ENCODE measurements at places on chromosomes 4 and X.

DNA sequence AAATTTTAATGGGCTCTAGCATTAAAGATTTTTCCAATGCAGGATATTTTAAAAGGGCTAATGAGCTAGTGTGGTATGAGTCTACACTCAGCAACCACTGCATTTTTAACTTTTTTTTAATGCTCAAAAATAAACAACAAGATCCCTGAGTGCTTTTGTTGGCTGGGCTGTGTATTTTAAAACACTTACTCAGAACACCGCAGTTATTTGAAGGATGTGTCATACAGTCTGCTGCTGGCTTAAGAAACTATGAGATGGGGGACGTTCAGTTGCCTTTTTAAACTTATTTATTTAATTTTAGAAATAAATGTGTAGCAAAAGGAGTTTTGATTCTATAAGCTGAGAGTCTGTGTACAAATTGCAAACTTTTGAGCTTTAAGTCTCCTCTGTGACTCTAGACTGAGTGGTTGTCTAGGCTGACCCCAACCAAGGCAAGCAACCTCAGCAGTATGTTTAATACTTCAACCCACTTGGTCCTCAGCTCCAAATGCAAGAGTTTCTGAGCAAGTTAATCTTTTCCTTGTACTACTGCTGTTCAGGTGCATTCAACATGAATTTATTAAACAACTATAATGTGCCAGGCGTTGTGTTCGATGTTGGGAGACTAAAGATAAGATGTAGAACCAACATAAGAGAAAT lies 278.6 kb upstream of the DIPK2B start:
- DNase-seq = no peak

DNA sequence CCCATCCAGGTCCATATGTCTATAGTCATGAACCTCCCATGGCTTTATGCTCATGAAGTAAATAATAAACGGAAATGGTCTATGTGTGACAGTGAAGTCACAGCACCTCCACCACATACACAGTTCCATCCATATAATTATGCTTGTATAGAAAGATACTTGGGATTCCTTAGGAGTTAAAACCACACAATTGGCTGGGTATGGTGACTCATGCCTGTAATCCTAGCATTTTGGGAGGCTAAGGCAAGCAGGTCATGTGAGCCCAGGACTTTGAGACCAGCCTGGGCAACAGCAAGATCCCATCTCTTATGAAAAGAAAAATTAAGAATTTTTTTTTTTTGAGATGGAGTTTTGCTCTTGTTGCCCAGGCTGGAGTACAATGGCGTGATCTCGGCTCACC lies 55.6 kb upstream of the RBM47 start:
- no peak for DNase-seq

- no peak for DNase-seq
Measured at GRCh38 chrX:100895365-100896075, 21.4 kb upstream of the NOX1 start.

- DNase-seq = no peak
Measured at GRCh38 chr4:126018274-126018673, 703.5 kb downstream of the FAT4 start.

DNA sequence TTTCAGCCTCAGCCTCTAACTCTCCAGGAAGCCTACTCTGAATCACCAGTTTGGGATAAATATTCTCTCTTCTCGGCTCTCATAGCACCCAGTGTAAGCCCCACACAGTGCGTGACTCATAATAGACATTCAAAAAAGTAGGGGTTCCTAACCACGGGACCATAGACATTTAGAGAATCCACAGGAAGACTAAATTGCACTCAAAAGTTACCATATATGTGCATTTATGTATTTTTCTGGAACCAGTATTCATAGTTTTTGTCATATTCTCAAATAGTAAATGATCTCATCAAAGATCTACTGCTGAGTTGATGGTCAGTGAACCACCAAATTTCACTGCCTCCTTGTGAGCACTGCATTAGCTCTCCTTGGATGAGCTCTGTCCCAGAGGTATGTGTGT lies 625.7 kb downstream of the SMARCA1 start:
- no peak for DNase-seq

- no peak for DNase-seq
Measured at GRCh38 chrX:103879339-103879738, 47.3 kb upstream of the RAB9B start.

DNA sequence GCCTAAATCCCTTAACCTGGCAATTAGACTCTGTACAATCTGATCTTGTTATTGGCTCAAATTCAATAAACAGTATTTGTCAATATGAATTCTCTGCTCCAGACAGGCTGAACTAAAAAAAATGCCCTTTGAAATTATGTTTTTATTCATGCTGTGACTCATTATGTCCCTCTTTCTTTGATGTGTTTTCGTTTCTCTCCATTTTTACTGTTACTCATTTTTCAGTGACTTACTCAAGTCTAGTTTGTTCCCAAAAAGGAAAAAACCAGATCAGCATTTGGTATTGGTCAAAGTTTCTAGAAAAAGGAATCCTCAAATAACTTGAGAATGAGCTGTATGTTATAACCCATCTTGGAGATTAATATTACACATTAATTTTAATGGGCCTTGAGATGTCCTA lies 40.4 kb downstream of the UNC5C start:
- DNase-seq = no peak

- no peak for DNase-seq
Measured at GRCh38 chr4:108943371-108943770, 180.5 kb upstream of the ETNPPL start.

DNA sequence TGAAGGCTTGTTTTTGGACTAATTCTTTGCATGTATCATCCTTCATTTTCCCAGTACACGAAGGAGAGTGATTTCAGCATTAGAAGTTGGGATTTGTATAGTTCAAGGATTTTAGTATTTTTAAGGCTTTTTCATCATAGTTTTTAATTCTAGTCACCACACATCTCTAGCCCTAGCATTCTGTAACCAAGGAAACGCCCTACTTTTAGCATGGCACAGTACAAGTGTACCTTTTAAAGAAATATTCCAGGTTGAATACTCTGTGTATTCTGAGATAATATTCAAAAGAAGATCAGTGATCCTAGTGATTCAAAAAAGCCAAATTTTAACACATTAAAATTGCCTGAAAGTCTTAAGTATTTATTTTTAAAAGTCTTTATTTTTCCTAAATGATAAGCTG lies 150.5 kb downstream of the RAP1GDS1 start:
- DNase-seq = no peak

- no peak for DNase-seq
Measured at GRCh38 chr4:13920901-13921300, 293.4 kb upstream of the BOD1L1 start.

- DNase-seq = no peak
Measured at GRCh38 chr4:53744446-53745160, 153.3 kb upstream of the LNX1 start.
